HFFc6 (cell line): ENCODE measurements at places on chromosomes 11 and 22.

DNA sequence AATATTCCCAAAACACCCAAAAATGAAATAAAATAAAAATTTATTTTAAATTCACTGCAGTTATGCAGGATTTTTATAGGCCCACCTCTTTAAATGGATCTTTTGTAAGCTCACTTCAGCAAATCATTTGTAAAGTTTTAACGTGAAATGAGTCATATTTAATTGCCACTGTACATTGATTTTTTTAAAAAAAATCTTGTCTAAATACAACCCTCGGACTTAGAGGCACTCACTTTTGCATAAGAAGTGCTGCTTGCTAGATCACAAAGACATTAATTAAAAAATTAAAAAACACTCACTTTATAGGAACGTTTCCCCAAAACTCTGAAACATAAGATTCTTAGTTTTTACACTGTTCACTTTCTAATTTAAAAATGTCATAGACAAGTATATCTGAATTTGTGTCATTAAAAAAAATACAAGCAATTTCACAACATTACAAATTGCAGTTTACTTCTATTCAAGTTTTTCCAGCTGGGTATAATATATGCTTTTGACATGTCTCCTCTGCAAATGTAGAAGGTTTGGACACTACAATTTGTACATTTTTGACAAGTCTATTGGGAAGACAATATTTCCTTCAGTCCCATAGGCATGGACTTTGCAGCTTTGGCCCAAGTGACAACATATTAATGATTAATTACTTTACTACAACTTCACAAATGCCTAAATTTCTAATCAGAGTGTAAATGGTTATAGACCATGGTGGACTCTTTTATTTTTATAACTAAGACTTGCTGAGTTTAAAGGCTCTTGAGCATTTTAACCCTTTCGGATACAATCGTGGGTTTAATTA, 1088.4 kb downstream of the LRRC4C start:
- no peak for DNase-seq

- no peak for DNase-seq
These were observed 83.0 kb downstream of the CDKN1C start for GRCh38 chr11:2802389-2803185.

- DNase-seq = peak; percentile 50
These were observed 374 bp downstream of the NLRP10 start for GRCh38 chr11:7964873-7965272.

GRCh38 chr11:85961930-85962363, 106.8 kb downstream of the CCDC83 start:
- DNase-seq = no peak

DNA sequence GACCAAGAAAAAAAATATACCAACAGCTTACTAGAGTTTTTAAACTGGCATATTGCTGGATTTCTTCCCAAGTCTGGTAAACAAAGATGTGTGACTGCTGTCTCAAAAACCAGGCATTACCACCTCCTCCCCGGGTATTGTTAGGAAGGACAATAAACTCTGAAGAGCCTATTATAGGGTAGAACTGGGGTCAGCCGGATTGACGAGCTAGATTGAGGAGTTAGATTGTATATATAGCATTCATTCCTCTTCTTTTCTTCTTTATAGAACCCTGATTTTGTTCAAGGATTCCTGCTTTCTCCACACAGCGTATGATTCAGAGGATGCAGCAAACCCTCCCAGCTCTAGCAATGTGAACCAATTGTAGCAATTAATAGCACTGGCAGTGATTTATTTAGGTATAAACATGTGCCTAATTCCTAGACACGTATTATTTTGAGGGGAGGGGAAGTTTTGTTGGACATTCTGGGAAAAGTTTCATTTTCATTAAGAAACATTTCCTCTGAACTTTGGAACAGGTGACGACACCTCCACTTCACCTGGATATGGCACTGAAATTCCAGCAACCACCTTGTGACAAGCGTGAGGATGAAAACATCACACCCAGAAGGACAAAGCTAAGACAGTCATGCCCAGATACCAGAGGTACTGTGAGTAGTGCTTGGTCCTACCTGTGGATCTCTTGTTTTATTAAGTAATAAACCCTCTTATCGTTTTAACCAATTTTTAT, 679.4 kb upstream of the KIRREL3 start:
- DNase-seq = no peak

- DNase-seq = no peak
These were observed at the start of gene CSNK1E for GRCh38 chr22:38317122-38317994. TSS of gene CSNK1E (minus strand) at chr22:38317433. CDS start at chr22:38314157, 3,276 bp downstream.

DNA sequence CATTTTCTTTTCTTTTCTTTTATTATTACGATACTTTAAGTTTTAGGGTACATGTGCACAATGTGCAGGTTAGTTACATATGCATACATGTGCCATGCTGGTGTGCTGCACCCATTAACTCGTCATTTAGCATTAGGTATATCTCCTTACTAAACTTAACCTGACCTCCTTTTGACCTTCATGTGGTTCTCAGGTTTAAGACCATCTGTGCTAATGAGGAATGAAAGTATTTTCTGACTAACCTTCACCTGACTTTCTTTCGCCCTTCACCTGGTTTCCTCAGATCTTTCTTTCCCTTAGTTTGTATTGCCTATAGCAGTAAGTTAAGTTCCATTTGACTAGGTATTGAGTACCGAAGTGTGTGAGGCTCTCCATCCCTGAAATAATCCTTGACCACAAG, 6.5 kb downstream of the EXPH5 start:
- DNase-seq = no peak

- no peak for DNase-seq
These were observed 3.2 kb upstream of the CACNA1I start for GRCh38 chr22:39567135-39567946.

DNA sequence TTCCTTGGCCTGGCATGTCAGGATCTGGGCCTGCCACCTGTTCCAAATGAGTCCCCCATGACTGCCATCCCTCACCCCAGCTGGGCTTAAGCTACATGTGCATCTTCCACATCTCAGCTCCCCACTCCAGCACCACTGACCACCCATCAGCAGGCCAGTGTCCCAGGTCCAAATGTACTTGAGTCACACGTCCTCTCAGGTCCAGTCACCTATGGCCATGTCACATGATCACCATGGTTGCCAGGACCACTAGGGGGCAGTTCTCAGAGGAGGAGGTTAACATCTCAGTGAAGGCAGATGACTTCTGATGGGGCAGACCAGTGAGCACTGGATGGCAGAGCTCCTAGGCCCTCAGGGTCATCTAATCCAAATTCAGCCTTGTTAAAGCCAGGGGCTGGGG, 41.9 kb upstream of the WNT11 start:
- DNase-seq = no peak

DNA sequence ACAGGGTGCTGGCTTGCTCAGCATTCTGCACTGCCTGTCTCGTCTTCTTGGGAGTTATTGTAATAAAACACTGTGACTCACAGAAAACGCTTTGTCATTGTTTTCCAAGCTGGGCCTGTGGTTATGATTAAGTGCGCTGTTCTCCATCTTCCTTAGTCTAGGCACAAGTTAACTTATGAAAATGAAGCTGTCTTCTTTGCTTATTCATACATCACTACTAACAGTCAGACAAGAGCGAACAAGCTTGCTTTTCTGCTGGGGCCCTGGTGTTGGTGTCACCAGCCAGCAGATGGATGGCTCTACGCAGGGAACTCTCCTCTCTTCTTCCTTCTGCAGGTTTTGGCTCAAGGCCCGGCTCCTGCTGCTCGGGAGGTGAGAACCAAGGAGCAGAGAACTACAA, 380.1 kb upstream of the SYN3 start:
- DNase-seq = peak; percentile 73

GRCh38 chr11:64234647-64235379, 429 bp downstream of the VEGFB start:
- DNase-seq = no peak

GRCh38 chr11:130156108-130157022, 3.2 kb upstream of the ST14 start:
- DNase-seq = no peak

- no peak for DNase-seq
These were observed 7.5 kb upstream of the STK33 start for GRCh38 chr11:8601376-8602133.

DNA sequence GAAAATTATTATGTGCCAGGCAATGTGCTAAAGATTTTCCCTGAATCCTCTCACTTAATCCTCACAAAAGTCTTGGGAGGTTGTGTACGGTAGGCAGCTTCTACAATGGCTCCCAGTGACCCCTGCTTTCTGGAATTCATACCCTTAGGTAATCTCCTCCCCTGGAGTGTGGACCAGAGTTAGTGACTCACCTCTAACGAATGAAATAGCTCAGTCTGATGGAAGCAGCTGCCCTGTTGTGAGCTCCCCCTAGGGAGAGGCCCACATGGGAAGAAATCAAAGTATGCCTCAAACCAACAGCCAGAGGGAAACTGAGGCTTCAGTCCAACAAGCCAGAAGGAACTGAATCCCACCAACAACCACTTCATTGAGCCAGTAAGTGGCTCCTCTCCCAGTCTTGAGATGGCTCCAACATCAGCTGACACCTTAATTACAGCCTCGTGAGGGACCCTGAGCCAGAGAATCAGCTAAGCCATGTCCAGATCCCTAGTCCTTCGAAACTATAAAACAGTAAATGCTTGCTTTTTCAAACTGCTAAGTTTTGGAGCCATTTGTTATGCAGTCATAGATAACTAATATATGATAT, 98.9 kb upstream of the ISX start:
- no peak for DNase-seq

- no peak for DNase-seq
These were observed 2.2 kb downstream of the RIN1 start for GRCh38 chr11:66333896-66334604.

GRCh38 chr11:66328302-66329144, 7.7 kb downstream of the RIN1 start:
- peak; percentile 78 for DNase-seq

DNA sequence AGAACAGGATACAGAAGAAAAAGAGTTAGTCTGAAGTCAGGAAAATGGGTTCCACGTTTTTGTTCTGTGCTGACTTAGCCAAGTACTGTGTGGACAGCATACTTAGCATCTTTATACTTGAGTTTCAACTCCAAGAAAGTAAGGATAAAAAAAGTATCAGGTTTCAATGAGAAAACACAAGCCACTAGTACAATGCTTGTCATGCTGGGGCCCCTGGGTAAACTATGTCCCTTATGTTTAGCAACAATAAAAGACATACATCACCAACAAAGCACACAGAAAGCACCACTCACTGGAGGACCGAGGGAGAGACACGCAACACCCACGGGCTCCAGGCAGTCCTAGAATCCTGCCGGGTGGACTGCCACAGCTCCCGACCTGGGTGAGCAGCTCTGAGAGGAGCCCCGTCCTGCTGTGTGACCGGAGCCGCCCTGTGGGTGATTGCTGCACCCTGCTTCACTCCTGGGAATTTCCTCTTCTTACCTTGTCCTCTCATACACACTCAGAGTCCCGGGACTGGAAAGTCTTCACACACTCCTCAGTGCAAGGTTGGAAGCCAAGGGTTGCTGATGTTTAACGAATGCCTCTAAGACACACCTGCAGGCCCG, 890.5 kb downstream of the BRD1 start:
- no peak for DNase-seq

DNA sequence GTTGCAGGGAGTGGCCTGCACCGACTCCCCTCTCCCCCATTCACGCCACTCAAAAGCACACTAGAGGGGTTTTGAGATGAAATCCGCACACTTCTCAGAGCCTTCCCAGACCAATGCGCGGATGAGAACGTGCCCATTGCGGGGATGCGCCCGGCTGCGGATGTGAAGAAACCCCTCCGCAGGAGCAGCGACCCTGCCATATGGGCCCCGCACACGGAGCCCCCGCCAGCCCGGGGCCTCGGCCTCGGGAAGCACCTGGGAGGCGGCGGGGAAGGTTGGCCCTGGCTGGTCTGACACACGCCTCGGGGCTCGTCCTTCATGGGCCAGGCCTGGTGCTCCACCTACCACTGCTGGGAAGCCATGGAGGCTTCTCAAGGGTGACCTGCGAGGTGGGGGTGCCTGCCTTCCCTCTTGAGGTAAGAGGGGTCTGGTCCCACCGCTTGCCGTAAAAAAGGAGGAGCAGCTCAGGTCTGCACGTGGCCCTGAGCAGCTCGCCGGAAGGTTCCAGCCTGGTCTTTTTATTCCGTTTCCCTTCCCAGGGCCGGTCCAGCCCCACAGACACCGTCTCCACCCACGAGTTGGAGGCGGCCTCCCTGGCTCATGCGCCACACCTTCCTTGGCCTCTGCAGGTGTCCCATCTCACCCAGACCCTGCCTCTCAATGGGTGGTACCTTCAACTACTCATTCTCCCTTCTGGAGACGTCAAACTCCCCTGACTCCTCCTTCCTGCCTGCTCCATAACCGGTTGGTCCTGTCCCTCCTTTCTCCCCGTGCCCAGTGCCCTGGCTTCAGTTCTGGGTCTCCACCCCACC, 39.4 kb downstream of the TRMU start:
- no peak for DNase-seq
